ENCODE measurements at places on chromosomes 12 and 14.

DNA sequence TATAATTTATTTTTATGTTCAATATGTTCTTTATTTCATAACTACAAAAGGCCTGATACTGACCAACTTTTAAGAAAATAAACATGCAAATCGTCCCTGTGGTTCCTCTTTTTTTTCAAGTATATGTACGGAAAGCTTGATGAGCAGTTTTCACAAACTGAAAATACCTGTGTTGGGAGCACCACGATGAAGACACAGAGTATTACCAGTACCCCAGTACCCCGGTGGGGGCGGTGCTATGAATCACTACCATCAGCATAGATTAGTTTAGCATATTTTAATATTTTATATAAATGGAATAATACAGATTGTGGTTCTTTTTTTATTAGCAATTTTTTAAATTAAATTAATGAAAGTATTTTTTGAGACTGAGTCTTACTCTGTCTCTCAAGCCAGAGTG is 7.0 kb downstream of the B4GALNT3 start:
- no peak for DNase-seq

DNA sequence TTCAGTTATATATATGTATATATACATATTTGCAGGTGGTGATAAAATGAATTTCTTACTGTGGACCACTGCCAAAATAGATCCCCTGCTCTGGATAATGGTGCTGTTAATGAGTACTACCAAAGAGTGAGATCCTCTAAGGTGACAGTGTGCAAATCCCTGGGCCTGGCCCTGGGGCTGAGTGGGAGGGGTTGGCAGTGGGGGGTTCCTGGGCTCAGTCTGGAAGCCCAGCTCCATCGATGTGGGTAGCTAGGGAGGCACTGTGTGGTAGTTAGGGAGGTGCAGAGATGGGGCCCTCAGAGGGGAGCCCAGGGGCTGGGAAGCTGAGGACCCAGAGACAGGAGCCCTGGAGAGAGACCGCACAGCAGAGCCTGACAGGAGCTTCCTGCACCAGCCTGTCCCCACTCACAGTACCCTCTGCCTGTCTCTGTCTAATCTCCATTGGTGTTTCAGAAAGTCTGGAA is 9.1 kb downstream of the KRT8 start:
- no peak for DNase-seq

DNA sequence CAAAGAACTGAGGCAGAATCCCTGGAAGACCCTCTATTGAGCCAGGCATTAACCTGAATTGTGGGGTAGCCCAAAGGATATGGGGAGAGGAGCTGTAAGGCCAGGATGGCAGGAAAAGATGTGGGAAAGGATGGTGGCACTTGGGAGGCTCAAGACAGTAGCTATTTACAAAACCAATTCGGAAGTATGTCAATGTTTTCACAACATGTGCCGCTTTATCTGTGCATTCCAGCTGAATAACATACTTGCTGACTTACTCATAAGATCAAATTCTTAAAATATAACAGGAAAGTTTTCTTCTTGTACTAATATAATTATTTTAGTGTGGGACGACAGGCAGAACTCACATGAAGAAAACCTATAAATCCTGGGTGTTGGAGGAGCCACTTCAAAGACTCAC is 10.6 kb downstream of the BBS10 start:
- DNase-seq: no peak

- DNase-seq: no peak
These were observed 25.0 kb downstream of the ELK3 start for GRCh38 chr12:96218989-96219678.

DNA sequence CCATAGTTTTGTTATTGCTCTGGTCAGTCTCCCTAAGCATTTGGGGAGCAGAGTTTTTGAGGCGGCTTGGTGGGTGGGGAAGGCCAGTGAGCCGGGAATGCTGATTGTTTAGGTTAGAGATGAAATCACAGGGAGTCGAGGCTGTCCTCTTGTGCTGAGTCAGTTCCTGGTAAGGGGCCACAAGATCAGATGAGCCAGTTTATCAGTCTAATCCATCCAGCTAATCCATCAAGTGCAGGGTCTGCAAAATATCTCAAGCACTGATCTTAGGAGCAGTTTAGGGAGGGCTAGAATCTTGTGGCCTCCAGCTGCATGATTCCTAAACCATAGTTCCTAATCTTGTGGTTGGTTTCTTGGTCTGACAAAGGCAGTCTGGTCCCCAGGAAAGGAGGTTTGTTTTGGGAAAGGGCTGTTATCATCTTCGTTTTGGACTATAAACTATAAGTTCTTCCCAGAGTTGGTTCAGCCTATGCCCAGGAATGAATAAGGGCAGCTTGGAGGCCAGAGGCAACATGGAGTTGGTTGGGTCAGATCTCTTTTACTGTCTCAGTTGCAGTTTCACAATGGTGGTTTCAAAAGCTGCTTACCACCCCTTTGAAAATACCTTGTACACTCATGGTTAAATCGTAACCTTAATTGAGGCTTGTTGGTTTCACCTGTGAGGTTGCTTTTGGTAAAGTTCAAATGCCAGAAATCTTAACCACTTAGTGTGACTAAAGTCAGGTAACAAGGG is 33.6 kb upstream of the HIGD1C start:
- DNase-seq: no peak

GRCh38 chr14:38623661-38624060 is 367.8 kb upstream of the CLEC14A start:
- DNase-seq: no peak

Measured in stimulated activated CD8-positive, alpha-beta memory T cell treated with anti-CD3 and anti-CD28 coated beads, Interleukin-7, amount 100 ng/mL, for 1 hour (primary cell).